Stimulated activated CD8-positive, alpha-beta memory T cell treated with anti-CD3 and anti-CD28 coated beads, Interleukin-12 subunit alpha, Interleukin-12 subunit beta, amount 100 ng/mL, for 4 hours (primary cell): ENCODE measurements at places on chromosomes 5 and 9.

DNA sequence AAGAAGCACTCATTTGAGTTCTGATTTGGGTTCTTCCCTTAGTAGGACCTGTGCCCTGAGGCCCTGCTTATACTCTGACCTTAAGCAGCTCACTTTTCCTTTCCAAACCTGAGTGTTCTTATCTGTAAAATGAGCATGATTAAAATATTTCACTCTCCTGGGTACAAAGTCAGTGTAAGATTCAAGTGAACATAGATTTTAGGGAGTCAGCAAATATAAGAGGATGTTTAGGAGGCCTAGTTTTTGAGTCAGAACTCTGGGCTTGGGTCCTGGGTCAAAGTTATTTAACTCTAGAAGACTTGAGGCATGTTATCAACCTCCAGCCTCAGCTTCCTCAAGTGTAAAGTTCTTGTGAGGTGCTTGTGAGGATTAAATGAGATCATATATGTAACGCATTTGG, 8.7 kb upstream of the SPARC start:
- no peak for DNase-seq

DNA sequence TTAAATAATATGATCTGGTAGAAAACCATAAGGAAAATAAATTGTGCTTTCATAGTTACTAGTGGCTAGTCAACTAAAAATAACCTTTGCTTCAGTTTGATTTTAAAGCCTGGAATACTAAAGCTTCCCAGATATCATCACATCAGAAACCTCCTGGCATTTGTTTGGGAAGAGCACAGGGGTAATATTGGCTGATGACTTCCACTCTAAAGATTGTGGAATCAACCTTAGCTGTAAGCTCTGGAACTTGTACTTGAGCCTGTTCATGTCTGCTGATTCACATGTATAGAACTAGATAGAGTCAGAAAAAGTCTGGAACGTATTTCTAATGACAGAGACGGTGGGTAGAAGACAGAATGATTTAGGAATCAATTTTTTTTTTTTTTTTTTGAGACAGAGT, 345.0 kb downstream of the CWC27 start:
- no peak for DNase-seq

DNA sequence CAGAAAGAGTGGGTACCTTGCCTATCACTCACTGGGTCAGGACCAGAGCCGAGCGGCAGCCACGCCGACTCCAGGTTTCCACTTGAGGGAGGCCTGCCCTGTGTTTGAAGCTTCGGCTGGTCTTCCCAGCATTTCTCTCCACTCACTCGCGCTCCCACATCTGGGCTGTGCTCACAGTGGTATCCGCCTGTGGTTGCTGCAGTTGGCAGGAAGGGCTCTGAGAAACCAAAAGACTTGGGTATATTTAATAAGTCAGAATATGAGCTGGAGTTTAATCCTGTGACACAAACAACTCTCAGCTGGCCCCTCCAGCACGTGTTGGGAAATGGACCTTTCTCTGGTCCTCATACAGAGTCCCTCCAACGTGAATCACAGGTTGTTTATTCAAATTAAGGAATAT, 70.9 kb downstream of the SPRY4 start:
- no peak for DNase-seq

DNA sequence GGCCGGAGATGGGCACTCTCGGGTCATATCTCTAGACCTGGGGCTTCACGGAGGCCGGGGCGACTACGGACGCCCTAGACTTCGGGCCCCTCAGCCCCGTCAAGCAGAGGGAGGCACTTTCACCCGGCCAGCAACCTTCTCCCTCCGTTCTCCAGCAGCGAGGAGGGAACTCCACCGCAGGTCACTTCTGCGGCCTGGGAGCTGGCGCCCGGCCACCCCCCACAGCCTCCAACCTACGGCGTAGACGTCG, 201 bp downstream of the DOLK start:
- DNase-seq, result no peak

DNA sequence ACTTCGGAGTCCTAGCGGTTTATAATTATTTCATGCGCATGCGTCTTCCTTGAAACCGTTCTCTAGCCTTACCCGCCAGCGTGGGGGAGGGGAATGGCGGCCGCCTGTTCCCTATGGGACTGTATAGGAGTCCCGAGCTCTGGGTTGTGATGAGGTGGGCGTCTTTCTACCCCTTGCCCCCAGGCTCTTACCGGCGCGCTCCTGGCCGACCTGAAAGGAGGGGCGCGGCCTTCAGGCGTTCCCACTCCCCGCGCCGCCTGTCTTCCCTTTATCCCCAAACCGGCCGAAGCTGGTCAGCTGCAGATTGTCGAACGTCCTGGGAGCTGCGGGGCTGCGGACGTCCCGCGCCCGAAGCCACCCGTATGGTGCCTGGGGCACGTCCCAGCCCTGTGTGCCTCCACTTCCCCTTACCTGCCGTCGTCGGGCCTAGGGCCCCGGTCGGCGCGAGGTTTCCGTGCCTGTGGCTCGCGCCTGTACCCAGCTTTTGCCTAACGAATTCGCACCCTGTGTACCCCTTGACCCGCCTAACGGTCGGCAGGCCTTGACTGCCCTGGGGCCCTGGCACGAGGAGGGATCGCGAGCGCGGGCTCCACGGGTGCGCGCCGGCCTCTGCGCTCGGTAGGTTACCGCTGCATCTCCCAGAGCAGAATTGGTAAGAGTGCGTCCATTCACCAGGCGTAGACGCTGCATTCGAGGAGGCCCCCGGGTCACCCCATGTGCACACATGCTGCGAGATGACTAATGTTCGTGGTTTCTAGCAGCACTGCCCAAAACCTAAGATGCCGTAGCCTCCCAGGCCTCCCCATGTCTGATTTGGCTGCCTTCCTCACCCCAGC, 653 bp upstream of the HNRNPH1 start:
- peak; percentile 34 for DNase-seq

- DNase-seq, result no peak
Observed at GRCh38 chr5:61449804-61450492, 117.9 kb downstream of the ZSWIM6 start.

DNA sequence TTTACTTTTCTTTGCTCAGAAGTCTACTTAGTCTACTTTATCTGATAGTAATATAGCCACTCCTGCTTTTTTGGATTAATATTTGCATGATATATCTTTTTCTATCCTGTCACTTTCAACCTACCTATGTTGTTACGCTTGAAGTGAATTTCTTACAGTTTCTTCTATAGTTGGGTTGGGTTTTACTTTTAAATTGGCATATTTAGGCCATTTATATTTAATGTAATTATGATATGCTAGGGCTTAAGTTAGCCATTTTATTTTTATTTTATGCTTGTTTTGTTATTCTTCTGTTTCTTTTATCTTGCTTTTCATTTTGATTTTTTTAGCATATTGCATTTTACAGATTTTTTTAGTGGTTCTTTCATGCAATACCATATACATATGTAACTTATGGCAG, 164.7 kb downstream of the AOPEP start:
- DNase-seq, result no peak

DNA sequence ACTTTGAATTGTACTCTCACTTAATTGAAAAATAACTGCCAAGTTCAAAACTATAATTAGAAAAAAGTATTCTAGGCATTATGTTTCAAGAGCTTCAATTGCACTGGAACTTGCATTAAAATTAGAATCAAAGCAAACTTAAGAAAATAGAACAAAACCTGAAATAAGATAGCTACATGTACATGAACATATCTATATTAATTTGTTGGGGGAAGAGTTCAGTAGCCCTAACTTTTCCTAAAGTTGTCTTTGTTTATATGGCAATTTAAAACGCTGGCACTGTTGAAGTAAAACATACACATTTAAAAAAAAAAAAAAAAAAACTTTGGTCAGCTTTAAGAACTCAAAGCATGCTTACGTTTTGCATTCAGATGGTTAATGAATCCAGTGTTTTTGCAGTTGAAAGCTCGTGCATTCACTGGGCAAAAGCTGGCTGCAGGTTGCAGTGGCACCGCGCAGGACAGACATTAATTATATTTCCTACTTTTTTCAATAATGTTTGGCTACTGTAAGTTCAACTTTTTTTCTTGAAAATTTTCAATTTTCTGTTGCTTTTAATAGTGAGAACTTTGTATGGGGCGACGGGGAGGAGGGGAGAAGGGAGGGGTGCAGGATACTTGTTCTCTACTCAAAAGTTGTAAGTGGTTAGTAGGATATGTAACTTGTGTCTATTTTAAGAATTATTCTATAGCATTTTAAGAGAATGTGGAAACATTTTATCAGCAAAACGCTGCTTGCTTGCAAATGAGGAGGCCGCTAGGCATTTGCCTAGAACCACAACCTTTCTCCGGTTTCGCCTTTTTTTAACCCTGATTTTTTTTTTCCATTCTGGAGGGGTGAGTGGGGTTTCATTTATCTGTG, 3.9 kb downstream of the NR2F1 start:
- no peak for DNase-seq

DNA sequence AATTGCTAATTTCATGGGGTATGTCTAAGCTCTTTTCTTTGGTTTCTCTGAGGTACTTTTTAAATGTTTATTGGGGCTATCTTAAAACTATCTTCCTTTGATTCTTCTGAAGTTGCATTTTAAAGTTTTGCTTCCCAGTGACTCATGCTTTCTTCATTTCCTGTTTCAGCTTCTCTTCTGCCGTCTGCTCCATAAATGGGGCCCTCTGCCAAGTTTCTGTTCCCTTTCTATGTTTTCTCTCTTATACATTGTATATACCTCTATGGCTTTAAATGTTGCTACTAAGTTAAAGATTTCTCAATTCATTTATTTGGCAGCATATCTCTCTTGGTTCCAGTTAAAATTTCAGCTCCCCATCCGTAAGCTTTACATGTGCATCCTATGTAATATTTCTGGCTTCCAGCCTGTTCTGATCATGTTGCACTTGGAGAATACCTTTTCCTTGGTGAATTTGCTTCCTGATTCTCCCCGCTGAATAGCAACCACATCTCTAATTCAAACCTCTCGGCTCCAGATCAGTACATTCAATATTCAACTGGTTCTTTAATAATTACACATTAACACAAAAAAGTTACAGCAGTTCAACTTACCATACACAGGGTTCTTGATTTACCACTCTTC, 125.3 kb downstream of the ST8SIA4 start:
- DNase-seq, result no peak

- DNase-seq, result no peak
Observed at GRCh38 chr9:87236546-87236945, 261.1 kb upstream of the DAPK1 start.

- DNase-seq, result no peak
Observed at GRCh38 chr5:57225553-57225952, 51.7 kb downstream of the GPBP1 start.

DNA sequence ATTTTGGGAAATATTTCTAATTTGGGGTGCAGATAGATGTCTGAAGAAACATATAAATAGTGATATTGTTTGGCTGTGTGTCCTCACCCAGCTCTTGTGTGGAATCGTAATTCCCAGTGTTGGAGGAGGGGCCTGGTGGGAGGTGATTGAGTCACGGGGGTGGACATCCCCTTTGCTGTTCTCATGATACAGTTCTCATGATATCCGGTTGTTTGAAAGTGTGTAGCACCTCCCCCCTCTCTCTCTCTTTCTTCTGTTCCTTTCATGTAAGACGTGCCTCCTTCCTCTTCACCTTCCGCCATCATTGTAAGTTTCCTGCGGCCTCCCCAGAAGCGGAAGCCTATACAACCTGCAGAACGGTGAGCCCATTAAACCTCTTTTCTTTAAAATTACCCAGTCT, 11.4 kb upstream of the ADAMTS16 start:
- no peak for DNase-seq

DNA sequence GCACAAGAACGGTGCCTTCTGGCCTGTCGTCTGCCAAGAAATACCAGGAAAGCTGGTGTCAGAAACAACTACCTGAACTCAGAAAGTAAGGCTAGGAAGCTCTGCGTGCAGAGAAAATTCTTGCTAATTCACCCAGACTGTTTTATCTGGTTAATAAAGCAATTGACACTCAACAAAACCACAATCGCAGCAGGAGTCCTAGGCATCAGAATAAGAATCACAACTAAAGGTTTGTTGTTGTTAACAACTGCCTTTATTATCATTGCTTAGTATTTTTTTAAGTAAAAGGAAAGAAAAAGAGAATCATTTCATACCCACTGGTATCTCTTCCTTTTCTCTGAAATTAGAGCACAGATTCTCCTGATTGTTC, 3.9 kb upstream of the ISL1 start:
- no peak for DNase-seq

DNA sequence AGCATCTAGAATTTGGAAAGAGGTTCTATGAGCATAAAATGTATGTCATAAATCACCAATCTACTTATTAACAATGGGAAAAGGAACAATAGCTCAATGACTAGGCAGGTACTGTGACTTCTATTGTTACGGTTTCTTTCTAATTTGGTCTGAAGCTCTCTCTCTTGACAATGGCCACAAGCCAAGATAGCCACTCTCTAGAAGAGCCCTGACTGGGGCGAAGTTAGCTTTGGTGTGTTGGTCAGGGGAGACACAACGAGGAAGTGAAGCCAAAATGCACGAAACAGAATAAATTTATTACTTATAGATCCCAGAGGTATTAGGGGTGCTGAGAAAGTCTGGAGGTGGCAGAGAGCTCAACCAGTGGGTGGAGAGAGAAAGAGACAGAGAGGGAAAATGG, 9.4 kb upstream of the RAD23B start:
- DNase-seq, result no peak

DNA sequence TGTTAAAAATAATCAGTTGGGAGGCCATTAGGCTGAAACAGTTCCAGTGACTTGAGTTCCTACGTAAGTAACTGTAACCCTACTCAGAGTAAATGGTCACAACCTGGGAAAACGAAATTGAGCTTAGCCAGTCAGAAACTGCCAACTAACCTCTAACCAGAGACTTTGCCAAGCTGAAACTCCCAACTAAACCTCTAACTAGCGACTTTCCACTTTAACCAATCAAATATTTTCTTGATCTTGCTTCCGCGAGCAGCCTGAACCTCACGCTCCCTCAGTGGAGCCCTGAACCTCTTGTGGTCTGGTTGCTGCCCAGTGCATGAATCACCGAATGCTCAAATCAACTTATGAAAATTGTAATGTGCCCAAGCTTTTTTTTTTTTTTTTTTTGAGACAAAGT, 156.2 kb downstream of the MED10 start:
- DNase-seq, result no peak

- DNase-seq, result no peak
Observed at GRCh38 chr9:134050726-134051125, 17.1 kb downstream of the BRD3 start.

- DNase-seq, result no peak
Observed at GRCh38 chr5:173792781-173793547, 95.2 kb upstream of the CPEB4 start.

GRCh38 chr5:143653766-143654282, 158.1 kb upstream of the HMHB1 start:
- DNase-seq, result no peak

GRCh38 chr5:143361438-143361837, 42.0 kb downstream of the NR3C1 start:
- no peak for DNase-seq
